ENCODE measurements at places on chromosomes 2 and 18.
A peak's percentile ranks its signal among the peaks of the same experiment; 100 is the strongest.

DNA sequence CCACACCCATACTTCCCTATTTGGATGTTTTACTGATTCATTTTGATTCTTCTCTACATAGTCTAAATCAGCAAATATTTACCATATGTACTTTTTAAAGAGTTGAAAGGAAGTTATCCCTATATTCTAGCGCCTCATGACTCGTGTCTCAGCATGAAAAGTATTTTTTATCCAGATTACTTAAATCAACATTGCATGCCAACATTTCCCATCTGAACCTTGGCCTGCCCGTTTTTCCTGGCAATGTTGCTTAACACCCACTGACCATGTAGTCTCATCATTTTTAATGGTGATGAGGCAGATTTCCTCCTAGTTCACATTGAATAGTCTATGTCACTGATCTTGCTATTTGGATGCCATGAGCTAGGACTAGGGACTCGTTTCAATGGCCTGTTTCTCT is 13.2 kb upstream of the SCYGR5 start:
- DNase-seq: no peak

GRCh38 chr2:99470957-99471356 is 18.9 kb downstream of the REV1 start:
- no peak for DNase-seq

GRCh38 chr18:3029215-3029952 is 16.4 kb upstream of the LPIN2 start:
- no peak for DNase-seq

DNA sequence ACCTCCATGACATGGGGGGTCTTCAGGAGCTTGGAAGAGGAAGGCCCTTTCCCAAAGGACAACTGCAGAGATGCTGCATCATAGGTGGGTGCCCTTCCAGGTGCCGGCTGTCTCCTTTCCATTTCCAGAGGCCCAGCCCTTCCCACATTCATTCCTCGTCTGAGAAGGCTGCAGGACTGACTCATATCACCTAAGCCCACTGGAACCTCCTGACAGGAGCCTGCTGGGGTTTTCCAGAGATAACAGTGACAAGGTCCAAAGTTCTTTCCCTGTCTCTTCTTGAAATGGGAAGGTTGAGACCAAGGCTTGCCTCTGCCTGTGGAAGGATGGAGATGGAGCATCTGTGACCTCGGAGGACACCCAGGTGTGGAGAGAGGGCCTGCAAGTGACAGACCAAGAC is 3.6 kb upstream of the PRSS56 start:
- DNase-seq: no peak

GRCh38 chr18:55321265-55322177 is 266.5 kb downstream of the TCF4 start:
- DNase-seq: no peak

DNA sequence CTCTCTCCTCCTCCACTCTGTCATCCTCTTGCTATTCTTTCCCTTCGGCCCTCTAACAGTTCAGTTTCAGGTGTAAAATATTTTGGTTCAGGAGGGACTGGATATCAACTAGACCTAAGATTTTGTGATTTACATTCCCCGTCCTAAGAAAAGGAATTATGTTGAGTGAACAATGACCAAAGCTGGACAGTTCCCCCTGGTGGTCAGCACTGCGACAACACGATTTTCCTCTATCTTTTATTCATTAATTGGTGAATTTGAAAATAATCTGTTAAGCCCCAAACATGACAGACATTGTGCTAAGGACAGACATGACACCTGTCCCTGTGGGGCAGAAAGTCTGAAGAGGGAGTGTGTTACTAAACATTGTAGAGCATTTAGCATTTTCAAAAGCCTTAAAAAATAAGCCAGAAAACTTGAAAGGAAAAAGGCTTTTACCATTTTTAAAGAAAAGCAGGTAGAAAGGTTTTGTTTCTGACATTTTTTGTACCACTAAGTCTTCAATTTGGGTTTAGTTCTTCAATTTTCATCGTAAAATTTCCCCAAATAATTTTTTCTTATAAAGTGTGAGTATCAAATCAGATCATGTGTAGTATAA is 28.4 kb upstream of the GTF2A1L start:
- no peak for DNase-seq

DNA sequence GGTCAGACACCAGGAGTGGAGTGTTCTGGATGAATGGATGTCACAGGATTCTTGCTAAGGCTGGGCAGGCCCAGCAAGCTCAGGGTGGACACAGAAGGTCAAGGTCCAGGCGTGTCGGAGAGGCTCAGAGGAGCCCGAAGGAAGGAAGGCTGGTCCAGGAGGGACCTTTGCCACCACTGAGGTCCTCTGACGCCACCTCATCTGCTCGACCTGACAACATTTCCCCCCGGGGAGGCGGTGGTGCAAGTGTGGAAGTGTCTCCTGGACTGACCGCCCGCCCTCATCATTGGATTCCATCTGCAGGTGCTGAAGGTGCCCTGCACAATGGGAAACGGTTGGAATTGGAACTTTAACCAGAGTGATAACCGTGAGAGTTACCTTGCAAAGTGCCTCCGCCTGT is 124.6 kb downstream of the RTP5 start:
- no peak for DNase-seq

GRCh38 chr2:220665108-220665471 is 907.0 kb downstream of the EPHA4 start:
- no peak for DNase-seq

- DNase-seq: no peak
Observed at GRCh38 chr2:196510246-196510645, 129.3 kb upstream of the CCDC150 start.

- no peak for DNase-seq
Observed at GRCh38 chr18:23824669-23825068, 135.4 kb downstream of the LAMA3 start.

- DNase-seq: no peak
Observed at GRCh38 chr2:45942237-45942738, 290.8 kb downstream of the PRKCE start.

DNA sequence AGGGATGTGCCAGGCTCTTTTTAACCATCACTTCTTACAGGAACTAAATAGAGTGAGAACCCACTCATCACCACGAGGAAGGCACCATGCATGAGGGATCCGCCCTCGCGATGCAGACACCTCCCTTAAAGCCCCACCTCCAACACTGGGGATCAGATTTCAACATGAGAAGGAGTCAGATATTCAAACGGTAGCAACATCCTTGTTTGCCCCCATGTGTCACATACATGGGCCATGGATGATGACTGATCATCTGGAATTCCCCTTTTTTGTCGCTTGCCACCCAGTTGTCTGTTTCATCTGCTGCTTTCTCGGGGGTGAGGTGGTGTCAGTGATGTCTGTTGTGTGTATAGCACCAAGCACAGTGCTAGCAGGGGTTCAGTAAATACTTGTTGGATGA is 57.9 kb downstream of the NCK2 start:
- DNase-seq: peak; percentile 60

GRCh38 chr2:119315241-119315925 is 51.3 kb downstream of the C2orf76 start:
- no peak for DNase-seq

DNA sequence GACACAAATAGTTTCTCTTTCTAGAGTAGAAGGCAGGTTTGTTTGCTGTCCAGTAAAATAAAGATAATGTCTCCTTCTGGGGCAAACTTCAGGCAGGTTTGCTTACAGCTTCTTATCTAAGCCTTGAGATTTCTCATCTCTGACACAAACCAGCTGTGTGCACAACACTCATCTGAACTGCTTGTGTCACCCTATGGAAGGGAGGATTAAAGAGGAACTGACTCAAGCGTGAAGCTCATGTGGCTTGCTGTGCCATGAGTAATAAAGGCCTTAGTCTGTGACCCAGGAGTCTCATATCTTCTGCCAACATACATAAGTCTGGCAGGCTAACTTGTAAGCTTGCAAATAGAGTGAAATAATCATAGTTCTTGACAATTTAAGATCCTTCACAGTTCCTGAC is 24.2 kb upstream of the CPO start:
- no peak for DNase-seq

- no peak for DNase-seq
Observed at GRCh38 chr2:191612496-191612895, 65.4 kb upstream of the NABP1 start.

GRCh38 chr2:98205889-98206288 is 118.9 kb downstream of the VWA3B start:
- DNase-seq: no peak

DNA sequence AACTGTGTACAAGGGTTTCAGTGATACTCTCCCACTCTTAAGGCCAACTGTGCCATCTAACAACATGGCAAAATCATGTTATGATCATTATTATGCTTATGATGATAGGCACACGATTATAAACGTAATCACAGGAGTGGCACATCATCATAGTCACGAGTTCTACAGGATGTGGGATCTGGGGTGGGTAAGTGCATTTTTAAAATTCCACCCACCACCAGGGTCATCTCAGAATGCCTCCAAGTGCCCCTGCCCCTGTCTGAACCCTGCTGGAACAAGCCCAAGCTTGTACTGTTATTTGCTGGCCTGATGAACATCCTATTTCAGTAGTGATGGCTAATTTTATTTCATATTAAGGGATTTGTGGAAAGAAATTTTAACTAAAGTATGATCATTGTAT is 117.8 kb downstream of the PTPRM start:
- DNase-seq: no peak

GRCh38 chr2:71605173-71605641 is 151.8 kb downstream of the DYSF start:
- peak; percentile 23 for DNase-seq

GRCh38 chr2:6971502-6971901 is 54.3 kb downstream of the RNF144A start:
- DNase-seq: no peak

GRCh38 chr2:122656403-122656802 is 901.0 kb downstream of the TSN start:
- no peak for DNase-seq

GRCh38 chr18:44802508-44802907 is 121.8 kb downstream of the SETBP1 start:
- DNase-seq: no peak

DNA sequence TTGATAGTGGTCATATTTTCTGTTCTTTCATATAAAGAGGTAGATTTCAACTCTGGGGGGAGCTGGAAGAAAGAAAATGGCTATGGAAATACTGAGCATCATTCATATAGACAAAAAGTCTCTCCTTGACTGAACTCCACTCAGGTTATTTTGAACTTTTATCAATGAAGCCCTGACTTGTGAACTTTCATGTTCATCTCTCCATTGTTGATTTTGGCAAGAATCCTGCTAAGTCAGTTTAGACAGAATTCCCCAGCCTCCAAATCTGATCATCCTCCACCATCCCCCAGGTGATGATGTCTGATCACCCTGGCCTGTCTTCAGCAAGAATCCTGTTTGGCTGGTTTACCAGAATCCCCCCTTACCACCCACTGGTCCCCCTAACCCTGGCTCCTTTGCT is 395.0 kb downstream of the NCKAP5 start:
- DNase-seq: no peak

GRCh38 chr2:33275689-33276444 is 200.6 kb upstream of the RASGRP3 start:
- DNase-seq: no peak

- no peak for DNase-seq
Observed at GRCh38 chr2:63692002-63692606, 103.3 kb downstream of the MDH1 start.

DNA sequence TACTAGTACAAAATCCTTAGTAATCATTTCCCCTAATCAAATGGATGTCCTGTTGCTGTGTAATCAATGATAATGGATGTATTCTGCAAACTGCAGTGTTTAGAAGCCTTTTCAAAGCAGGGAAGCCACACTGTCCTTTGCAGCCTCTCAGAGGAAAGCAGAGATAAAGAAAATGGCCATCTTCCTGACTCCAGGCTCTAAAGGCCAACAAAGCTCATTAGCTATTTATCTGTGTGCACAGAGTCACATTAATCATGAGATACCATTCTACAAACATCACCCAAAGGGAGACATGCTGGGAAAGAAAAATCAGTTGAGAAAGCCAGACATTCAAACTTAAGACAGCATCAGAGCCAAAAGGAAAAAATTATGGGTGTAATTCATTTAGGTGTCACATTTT is 165.0 kb downstream of the RAD51AP2 start:
- no peak for DNase-seq

DNA sequence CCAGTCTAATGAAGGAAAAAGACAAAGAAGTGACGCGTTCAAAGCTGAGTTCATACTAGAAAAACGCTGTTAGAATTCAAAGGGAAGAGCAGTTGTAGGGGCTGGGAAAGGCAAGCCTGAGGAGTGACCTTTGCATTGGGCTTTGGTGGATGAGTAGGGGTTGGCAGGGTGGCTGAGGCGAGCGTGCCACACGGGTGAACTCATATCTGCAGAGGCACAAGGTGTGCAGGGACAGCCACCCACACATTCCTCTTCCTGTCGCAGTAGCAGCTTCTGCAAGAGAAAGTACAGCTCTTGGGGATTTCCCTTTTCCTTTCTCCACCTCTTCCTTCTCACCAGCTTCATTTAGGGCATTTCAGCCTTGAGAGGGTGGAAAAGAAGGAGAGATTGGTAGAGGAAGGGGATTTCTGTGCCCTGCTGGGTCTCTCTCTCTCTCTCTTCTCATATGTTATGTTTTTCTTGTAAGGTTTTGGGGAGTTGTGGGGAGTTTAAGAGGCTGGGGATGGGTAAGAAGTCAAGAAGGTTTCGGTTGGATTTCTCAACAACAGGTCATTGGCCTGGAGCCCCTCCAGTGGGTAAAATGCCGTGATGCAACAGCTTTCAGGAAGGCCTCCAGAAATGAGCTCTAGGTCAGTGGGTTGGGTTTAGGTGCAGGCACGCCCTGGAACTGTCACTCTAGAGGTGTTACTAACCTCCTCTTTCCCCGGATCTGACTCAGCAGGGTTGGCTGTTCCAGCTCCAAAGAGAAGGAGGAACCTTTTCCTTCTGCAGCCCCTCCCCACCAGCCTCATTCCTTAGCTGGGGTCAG is 40.1 kb downstream of the ODC1 start:
- no peak for DNase-seq

GRCh38 chr2:145729993-145730770 is 1210.3 kb upstream of the ZEB2 start:
- DNase-seq: no peak

- DNase-seq: no peak
Observed at GRCh38 chr2:107529146-107529545, 297.5 kb upstream of the RGPD4 start.

DNA sequence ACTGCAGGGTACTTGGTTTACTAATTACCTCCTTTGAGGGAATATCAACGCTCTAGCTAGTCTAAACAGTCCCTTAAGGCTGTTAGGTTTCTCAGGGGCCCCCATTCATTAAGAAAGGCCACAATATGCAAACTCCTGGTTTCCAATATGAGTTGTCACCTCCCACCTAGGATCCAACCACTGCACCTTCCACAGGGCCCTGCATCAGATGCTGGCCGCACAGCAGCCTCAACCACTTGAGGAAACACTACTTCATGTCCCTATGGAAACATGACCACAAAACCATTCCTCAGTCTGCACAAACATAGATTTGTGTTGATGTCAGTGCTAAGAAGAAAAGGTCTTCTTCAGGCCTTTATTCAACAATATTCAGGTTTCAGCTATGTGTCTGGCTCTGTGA is 40.9 kb downstream of the STAT4 start:
- DNase-seq: no peak

GRCh38 chr2:23394700-23395099 is 9.7 kb downstream of the KLHL29 start:
- no peak for DNase-seq

GRCh38 chr2:169507698-169508097 is 1.8 kb upstream of the KLHL41 start:
- DNase-seq: no peak
